ENCODE measurements at places on chromosomes 1 and 21.

- DNase-seq = no peak
Observed at GRCh38 chr1:175479521-175480342, 263.7 kb downstream of the TNR start.

GRCh38 chr1:2054560-2054959 is 4.3 kb downstream of the PRKCZ start:
- no peak for DNase-seq

GRCh38 chr1:247453245-247453644 is 4.7 kb downstream of the OR2B11 start:
- no peak for DNase-seq

DNA sequence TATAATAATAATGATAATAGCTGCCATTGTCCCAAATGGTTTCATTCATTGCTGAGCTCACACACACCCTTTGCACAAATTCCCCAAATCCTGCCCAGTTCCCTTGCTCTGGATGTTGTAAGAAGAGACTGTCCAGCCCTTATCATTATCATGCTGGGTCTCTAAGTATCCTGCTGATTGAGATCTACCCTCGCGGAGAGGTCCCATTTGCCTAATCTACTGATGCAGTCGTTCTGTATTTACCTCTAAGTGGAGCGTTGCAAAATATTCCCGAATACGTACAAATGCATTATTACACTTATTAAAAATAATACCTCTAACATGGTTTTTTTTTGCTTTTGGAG is 51.2 kb downstream of the TNFRSF8 start:
- DNase-seq = no peak

- no peak for DNase-seq
Observed at GRCh38 chr1:44293761-44294315, 61.2 kb downstream of the ERI3 start.

GRCh38 chr1:114033961-114034360 is 54.7 kb downstream of the OLFML3 start:
- DNase-seq = no peak

DNA sequence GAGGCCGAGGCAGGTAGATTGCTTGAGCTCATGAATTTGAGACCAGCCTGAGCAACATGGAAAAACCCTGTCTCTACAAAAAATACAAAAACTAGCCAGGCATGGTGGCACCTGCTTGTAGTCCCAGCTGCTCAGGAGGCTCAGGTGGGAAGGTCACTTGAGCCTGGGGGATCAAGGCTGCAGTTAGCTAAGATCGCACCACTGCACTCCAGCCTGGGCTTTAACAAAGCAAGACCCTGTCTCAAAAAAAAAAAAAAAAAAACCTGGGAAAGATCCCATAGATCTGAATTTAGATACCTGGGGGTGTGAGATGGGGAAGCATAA is 32.9 kb downstream of the NIBAN1 start:
- DNase-seq = no peak

Data from stimulated activated CD4-positive, alpha-beta T cell treated with anti-CD3 and anti-CD28 coated beads, Interleukin-15, amount 100 ng/mL, for 48 hours (primary cell).